ENCODE measurements at places on chromosomes 1 and 21.

DNA sequence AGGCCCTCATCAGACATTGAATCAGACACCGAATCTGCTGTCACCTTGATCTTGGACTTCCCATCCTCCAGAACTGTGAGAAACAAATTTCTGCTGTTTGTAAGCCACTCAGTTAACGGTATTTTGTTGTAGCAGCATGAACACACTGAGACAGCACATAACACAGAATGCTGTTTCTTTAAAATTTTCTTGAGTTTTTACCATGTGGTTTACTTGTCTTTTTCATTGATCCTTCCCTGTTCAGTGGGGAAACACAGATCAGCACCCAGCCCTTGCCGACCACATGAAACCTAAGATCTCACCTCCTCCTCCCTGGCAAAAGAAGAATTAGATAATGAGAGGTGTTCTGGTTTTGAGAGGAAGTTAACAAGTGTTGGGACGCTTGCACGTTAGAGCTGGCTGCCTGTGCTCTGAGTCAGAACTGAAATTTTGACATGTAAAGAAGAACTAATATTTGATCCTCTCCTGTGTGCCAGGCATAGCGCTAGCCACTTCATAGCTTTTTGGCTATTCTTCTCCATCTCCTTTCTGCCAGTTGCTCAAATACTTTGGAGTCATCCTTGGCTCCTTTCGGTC lies 179.6 kb downstream of the DHRS3 start:
- DNase-seq: no peak

GRCh38 chr1:66296370-66296769 lies 237.6 kb upstream of the SGIP1 start:
- no peak for DNase-seq

- no peak for DNase-seq
These were observed 1.1 kb upstream of the SLC2A5 start for GRCh38 chr1:9070486-9070885.

- no peak for DNase-seq
These were observed 38.4 kb downstream of the NEK2 start for GRCh38 chr1:211637066-211637465.

DNA sequence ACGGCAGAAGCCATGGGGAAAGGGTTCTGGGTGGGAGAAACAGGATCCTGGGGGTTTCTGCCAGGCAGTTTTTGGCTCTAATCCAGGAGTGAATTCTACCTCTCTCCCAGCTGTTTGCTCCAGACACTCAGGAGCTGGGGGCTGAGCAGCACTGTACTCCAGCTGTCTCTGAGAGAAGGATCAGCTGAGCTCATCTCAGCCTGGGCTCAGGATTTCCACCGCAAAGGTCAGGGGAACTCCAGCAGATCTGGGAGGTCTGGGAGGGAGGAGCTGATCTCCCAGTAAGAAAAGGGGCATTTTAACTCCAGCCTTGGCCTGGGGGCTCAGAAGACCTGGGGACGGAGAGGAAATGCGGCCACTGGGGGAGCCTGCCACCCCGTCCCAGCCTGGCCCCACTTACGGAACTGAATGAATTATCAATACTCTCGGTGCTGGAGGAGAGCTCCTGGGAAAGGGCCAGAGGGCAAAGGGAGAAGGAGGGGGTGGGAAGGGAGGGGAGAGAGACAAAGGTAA lies 17.3 kb downstream of the PI4KB start:
- DNase-seq: no peak

- no peak for DNase-seq
These were observed 144.1 kb downstream of the OMA1 start for GRCh38 chr1:58402444-58402843.

GRCh38 chr1:156504821-156505678 lies 4.5 kb upstream of the MEF2D start:
- peak; percentile 98 for DNase-seq

- DNase-seq: no peak
These were observed 15.4 kb downstream of the AMPD2 start for GRCh38 chr1:109634771-109635750.

DNA sequence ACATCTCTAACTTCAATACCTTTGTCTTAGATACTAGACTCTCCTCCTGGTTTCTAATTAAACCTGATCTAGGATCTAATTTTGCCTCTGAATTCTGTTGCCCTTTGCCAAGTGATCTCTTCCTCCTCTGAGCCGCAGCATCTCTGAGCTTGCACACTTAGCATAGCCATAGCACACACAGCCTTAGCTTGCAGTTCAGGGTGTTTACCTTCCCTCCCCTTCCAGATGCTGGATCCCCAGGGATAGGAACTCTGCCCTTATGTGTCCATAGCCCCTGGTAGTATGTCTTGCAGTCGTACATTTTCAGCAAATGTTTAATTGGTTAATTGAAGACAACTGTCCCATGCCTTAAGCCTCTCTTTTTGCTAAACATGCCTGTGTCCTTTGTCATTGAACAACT lies 30.3 kb downstream of the SELL start:
- no peak for DNase-seq

DNA sequence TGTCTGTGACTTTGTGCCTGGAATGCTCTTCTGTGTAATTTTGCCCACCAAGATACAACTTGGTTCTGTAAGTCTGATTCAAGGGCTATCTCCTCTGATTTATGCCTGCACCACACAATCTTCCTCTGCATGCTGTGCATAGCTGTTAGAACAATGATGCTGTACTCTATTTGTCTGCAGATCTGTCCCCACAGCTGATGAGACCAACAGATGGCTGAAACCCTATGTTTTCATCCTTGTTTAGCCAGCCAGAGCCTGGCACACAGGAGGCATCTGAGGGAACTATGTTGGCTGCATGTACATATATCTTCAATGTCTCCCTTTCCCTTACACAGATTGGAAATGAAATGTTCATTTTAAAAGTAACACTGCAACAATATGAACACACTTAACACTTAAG lies 58.0 kb upstream of the ABCA4 start:
- no peak for DNase-seq

DNA sequence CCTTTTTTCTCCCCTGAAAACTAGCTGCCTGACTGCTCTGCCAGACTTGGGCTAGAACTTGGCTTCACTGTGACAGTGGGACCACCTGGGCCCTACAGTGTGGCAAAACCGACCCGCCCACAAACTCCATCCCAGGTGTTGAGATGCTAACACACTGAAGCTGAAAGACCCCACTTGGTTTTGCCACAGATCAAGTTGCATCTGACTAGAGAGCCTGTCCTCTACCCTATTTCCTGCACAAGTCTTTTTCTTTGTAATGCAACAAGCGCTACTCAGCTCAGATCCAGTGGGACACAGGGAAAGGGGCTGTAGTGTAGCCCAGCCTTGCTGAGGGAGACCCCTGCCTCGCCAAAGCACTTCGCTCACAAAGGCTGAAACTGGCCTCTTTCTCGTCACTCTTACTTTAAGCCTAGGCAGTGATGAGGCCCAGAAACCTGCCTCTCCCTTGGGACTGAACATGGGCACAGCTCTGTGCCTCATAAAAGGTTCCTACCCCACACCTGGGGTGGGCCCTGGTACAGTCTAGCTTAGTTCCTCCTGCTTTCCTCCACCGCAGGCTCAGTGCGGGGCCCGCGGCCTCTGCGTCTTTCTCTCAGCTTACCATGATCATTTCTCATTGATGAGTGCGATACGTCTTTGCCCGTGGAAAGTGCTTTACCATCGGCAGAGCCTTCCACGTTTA lies 9.7 kb downstream of the ALPL start:
- no peak for DNase-seq

GRCh38 chr1:158055854-158056253 lies 62.4 kb downstream of the KIRREL1 start:
- no peak for DNase-seq
